Sigmoid colon (tissue), 7 donors: ENCODE measurements at places on chromosomes 12 and 14. TPM values are rescaled to one million over a fixed set of nuclear protein-coding genes. Genes with fewer than 3 reads are reported as not detected.

The HOXC9 gene
- not detected for total RNA-seq

The VRTN gene
- not detected for total RNA-seq

The SCNN1A gene
- 1.1 TPM for total RNA-seq

The TMEM132D gene
- under 0.01 TPM for total RNA-seq

The EID3 gene
- total RNA-seq: 7.8 TPM

The FAM222A gene
- 3.3 TPM for total RNA-seq

The PLD4 gene
- 0.71 TPM for total RNA-seq

The PTGDR gene
- total RNA-seq: 0.66 TPM

The DNAJC22 gene
- total RNA-seq: 0.28 TPM

The CD27 gene
- not detected for total RNA-seq

The ZFHX2 gene
- total RNA-seq: 1.9 TPM

The TMEM121 gene
- total RNA-seq: 7.4 TPM

The CCNB1IP1 gene
- total RNA-seq: 44.0 TPM

The PELI2 gene
- 27.8 TPM for total RNA-seq

The SALL2 gene
- total RNA-seq: 12.8 TPM

The COL2A1 gene
- not detected for total RNA-seq

The GPD1 gene
- total RNA-seq: 0.55 TPM

The FAM177A1 gene
- 26.3 TPM for total RNA-seq

The SIX6 gene
- total RNA-seq: not detected

The BAZ2A gene
- total RNA-seq: 47.1 TPM

The PTMS gene
- total RNA-seq: 268 TPM

The CLEC6A gene
- not detected for total RNA-seq

The SAMD15 gene
- total RNA-seq: 0.16 TPM

The ARMH4 gene
- 6.6 TPM for total RNA-seq

The LYSET gene
- total RNA-seq: 10.3 TPM

The COX8C gene
- not detected for total RNA-seq

The DDX11 gene
- 20.6 TPM for total RNA-seq

The PZP gene
- total RNA-seq: not detected

The RTL1 gene
- not detected for total RNA-seq

The SNAPC1 gene
- total RNA-seq: 7.8 TPM

The CCDC85C gene
- 19.6 TPM for total RNA-seq

The KRT2 gene
- not detected for total RNA-seq
